Testis (tissue), 5 donors: ENCODE measurements at places on chromosomes 3 and 15. TPM values are rescaled to one million over a fixed set of nuclear protein-coding genes. Genes with fewer than 3 reads are reported as not detected.

The ARIH1 gene
- 97.8 TPM for total RNA-seq

The GTPBP8 gene
- total RNA-seq = 37.7 TPM

The GRIP2 gene
- 2.4 TPM for total RNA-seq

The MGLL gene
- 18.3 TPM for total RNA-seq

The GOLGA8O gene
- 13.5 TPM for total RNA-seq

The CFAP44 gene
- total RNA-seq = 23.0 TPM

The ZDHHC23 gene
- total RNA-seq = 27.1 TPM

The NAALADL2 gene
- total RNA-seq = 15.6 TPM

The CHRNA7 gene
- 24.5 TPM for total RNA-seq

The MASP1 gene
- total RNA-seq = 2.8 TPM

The IGDCC3 gene
- total RNA-seq = 6.5 TPM

The SNAPC5 gene
- total RNA-seq = 45.4 TPM

The PLSCR2 gene
- 6.5 TPM for total RNA-seq

The SMCO1 gene
- 0.25 TPM for total RNA-seq

The GPR62 gene
- 0.50 TPM for total RNA-seq

The APOD gene
- total RNA-seq = 83.9 TPM

The WNT5A gene
- total RNA-seq = 12.4 TPM

The CD86 gene
- total RNA-seq = 3.2 TPM

The PLAAT1 gene
- total RNA-seq = 76.3 TPM

The PCLAF gene
- total RNA-seq = 10.9 TPM
